ENCODE measurements at places on chromosomes 7 and 10.
A peak's percentile ranks its signal among the peaks of the same experiment; 100 is the strongest.

- peaks cover 14% of the 10 kb centered on the region for H3K4me1 ChIP-seq
- no peaks in the 10 kb centered on the region for H3K27me3 ChIP-seq
- no peaks in the 10 kb centered on the region for H3K36me3 ChIP-seq
Observed at GRCh38 chr7:75876126-75876881, 2.5 kb upstream of the RHBDD2 start.

DNA sequence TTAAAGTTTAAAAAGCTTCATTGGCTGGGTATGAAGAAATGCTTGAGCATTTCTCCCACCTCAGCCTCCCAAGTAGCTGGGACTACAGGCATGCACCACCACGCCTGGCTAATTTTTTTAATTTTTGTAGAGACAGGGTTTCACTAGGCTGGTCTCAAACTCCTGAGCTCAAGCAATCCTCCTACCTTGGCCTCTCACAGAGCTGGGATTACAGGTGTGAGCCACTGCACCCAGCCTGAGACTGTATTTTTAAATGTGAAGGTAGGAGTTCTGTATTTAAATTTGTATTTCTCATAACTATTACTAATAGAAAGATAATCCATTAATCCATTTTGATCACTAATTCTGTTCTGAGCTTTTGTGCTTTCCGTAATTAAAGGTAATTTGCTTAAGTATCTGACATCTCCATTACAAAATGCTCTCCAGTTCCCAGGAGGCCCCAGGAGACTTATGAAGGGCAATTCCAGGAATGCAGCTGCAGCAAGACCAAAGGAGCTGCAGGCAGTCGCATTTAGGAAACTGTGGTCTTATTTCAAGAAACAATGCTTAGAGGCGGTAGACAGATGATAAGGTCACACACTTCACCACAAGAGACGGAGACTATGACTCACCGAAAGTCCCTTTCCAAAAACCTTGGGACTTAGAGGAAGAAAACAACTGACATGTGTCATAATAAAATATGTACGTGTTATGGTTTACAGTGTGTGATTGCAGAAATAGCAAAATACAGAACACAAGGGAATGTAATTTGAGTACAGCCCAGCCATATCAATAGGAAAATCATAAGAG lies 23.3 kb downstream of the YAE1 start:
- no peak for DNase-seq
- no peaks in the 10 kb centered on the region for H3K27me3 ChIP-seq
- H3K4me1 ChIP-seq, result no peaks in the 10 kb centered on the region
- no peak overlapping the region for H3K27ac ChIP-seq
- no peak overlapping the region for H3K4me3 ChIP-seq

DNA sequence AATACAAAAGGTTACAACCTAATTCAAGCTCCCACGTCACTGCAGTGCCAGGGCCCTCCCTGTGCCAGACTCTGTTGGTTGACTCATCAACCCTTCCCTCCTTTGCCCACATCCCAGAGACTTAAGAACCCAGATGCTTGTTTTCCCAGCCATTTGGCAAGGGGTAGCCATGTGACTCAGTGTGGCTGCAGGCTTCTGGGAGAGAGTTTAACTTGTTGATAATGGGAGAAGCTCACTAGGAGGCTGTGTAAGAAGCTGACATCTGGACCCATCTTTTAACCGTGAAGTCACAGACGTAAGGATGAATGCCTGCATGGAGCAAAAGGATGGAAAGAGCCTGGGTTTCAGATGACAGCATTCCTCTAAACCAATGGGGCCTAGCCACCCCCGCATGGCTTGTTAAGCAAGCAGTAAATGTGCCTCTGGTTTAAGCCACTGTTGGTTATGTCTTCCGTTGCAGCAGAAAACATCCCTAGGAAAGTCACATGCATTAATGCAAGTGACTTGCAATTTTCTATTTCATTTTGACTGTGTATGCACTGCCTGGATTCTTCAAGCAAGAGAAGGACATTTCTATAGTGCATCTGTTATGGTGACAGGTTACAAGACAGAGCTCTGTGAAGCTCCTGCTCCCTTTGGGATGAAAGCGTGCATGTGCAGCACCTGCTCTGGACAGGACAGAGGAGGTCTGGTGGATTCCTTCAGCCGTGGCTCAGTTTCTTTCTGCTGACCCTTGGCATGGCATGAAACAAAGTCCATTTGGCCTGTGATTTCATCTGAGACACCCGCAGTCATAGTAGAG lies 57.5 kb upstream of the CREB5 start:
- H3K27me3 ChIP-seq, result peaks cover 21% of the 10 kb centered on the region
- no peak overlapping the region for H3K4me3 ChIP-seq
- no peak for DNase-seq
- peak overlapping the region; percentile 34 for H3K27ac ChIP-seq

GRCh38 chr7:134919240-134919641 lies 67.1 kb upstream of the AGBL3 start:
- H3K4me3 ChIP-seq, result no peak overlapping the region
- peak overlapping the region; percentile 88 for H3K27ac ChIP-seq
- no peak for DNase-seq
- peaks cover 5% of the 10 kb centered on the region for H3K4me1 ChIP-seq
- H3K36me3 ChIP-seq, result peaks cover 12% of the 10 kb centered on the region
- no peaks in the 10 kb centered on the region for H3K27me3 ChIP-seq

GRCh38 chr10:13936826-13937225 lies 350.1 kb downstream of the PRPF18 start:
- H3K36me3 ChIP-seq, result peaks cover 3% of the 10 kb centered on the region
- H3K4me3 ChIP-seq, result no peak overlapping the region
- no peaks in the 10 kb centered on the region for H3K27me3 ChIP-seq
- no peak overlapping the region for H3K27ac ChIP-seq
- no peak for DNase-seq

DNA sequence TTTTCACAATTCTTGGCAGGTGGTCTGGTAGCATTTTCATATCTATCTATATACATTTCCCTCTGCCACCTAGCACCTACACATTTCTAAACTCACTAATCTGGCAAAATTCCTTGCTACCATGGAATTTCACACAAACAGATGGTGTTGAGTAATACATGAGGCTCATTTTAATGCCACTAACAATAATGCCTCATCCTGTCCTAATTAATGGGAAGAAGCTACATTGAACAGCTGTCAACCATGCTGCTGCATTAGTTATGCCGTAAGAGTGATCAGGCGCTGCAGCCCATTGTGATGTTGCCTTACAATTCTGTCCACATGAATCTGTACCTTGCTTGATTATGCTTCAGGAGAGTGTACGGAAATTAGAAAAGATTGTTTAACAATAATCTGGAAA lies 23.2 kb downstream of the COL1A2 start:
- no peaks in the 10 kb centered on the region for H3K36me3 ChIP-seq
- no peak overlapping the region for H3K4me3 ChIP-seq
- no peak overlapping the region for H3K27ac ChIP-seq
- DNase-seq, result no peak
- peaks cover 2% of the 10 kb centered on the region for H3K4me1 ChIP-seq

DNA sequence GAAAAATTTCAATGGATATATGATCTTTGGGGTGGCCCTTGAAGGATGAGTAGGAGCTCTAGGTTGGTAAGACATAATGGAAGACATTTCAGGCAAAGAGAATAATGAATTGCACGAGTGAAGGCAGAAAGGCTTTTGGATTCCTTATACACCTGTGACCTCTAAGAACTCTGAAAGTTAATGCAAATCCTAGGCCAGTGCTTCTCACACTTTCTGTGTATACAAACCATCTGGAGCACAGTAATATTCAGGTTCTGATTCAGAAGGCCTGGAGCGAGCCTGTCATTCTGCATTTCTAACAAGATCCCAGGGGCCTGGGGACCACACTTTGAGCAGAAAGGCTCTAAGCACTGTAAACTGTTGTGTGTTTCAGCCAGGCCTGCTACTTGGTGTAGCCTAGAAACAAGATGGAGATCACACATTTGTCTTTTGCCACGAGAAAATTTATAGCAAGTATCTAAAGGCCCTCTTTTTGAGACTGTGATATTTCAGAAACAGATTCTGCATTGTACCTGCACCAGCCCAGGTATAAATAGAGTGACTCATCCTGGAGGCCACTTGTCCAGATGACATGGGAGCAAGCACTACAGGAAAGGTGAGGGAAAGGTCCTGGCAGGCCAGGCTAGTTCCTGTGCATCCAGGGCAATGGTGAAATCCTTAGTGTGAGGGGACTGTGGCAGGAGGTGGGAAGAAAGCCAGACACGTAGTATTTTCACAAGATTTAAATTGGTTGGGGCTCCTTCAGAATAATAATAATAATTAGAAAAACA lies 24.4 kb downstream of the MRPS33 start:
- peaks cover 31% of the 10 kb centered on the region for H3K4me1 ChIP-seq
- H3K27me3 ChIP-seq, result no peaks in the 10 kb centered on the region
- H3K4me3 ChIP-seq, result no peak overlapping the region
- DNase-seq, result no peak
- H3K36me3 ChIP-seq, result no peaks in the 10 kb centered on the region
- peak overlapping the region; percentile 33 for H3K27ac ChIP-seq

- DNase-seq, result no peak
- no peak overlapping the region for H3K27ac ChIP-seq
- H3K4me1 ChIP-seq, result peaks cover 19% of the 10 kb centered on the region
- peaks cover 5% of the 10 kb centered on the region for H3K36me3 ChIP-seq
- H3K4me3 ChIP-seq, result no peak overlapping the region
Observed at GRCh38 chr7:123677061-123677715, 21.5 kb downstream of the LMOD2 start.

- H3K4me1 ChIP-seq, result no peaks in the 10 kb centered on the region
- no peaks in the 10 kb centered on the region for H3K36me3 ChIP-seq
- no peak overlapping the region for H3K27ac ChIP-seq
- DNase-seq, result no peak
Observed at GRCh38 chr7:97771576-97771975, 39.7 kb downstream of the TAC1 start.

DNA sequence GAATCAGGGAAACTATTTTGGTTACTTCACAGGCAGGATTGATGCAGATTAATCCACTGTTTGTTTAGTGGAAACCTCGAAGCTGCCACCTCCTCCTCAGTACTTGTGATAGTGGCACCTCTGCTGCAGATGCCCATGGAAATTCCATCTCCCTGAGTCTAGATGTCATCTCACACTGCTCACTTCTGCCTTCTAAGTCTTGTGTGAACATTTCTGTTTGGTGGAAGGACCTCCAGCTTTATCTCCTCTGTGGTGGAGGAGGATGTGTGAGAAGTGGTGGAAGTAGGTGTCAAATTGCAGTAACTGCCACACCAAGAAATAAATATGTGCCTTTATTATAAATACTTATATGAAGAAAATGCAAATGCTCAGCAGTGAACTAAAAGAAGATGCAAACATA lies 25.8 kb upstream of the GPR141 start:
- DNase-seq, result no peak
- no peak overlapping the region for H3K4me3 ChIP-seq
- no peaks in the 10 kb centered on the region for H3K27me3 ChIP-seq
- peaks cover 7% of the 10 kb centered on the region for H3K4me1 ChIP-seq

GRCh38 chr7:45874408-45875131 lies 1.7 kb upstream of the CCDC201 start:
- DNase-seq, result no peak
- H3K36me3 ChIP-seq, result no peaks in the 10 kb centered on the region
- H3K27me3 ChIP-seq, result no peaks in the 10 kb centered on the region
- no peak overlapping the region for H3K4me3 ChIP-seq

- no peaks in the 10 kb centered on the region for H3K4me1 ChIP-seq
- H3K27me3 ChIP-seq, result peaks cover 9% of the 10 kb centered on the region
- H3K4me3 ChIP-seq, result no peak overlapping the region
- H3K27ac ChIP-seq, result no peak overlapping the region
- no peak for DNase-seq
Observed at GRCh38 chr7:98784216-98784785, 85.5 kb downstream of the TMEM130 start.

DNA sequence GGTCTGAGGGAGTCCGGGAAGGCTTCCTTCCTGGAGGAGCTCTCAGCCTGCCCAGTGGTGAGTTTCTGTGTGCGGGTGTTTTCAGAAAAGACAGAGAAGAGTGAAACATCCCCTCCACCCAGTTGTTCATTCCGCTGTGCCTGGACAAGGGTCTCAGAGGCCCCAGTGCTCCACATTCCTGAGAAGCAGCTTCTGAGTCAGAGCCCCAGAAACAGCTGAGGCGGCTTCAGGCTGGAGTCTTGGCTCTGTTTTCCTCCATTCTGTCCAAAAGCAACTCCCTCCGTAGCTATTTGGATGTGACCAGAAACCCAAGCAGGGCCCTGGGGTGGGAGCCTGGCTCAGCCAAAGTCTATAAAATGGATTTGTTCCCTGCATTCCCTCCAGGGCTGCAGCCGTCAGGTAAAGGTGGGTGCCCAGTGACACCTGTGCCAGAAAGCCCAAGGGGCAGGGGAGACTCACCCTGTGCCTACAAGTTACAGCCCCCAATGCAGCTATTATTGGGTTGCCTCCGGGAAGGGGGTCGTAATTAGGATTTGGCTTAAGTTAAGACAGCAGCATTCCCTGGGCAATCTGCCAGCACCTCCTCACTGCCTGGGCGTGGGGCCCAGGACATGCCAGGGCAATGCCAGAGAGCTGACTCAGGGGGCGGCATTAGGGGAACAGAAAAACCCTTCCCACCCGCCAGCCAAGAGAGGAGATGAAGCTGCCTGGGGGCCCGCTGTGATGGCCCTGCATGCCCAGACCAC lies 13.1 kb upstream of the CAMK2G start:
- no peak overlapping the region for H3K4me3 ChIP-seq
- no peaks in the 10 kb centered on the region for H3K36me3 ChIP-seq
- H3K4me1 ChIP-seq, result peaks cover 17% of the 10 kb centered on the region
- H3K27ac ChIP-seq, result peak overlapping the region; percentile 4

DNA sequence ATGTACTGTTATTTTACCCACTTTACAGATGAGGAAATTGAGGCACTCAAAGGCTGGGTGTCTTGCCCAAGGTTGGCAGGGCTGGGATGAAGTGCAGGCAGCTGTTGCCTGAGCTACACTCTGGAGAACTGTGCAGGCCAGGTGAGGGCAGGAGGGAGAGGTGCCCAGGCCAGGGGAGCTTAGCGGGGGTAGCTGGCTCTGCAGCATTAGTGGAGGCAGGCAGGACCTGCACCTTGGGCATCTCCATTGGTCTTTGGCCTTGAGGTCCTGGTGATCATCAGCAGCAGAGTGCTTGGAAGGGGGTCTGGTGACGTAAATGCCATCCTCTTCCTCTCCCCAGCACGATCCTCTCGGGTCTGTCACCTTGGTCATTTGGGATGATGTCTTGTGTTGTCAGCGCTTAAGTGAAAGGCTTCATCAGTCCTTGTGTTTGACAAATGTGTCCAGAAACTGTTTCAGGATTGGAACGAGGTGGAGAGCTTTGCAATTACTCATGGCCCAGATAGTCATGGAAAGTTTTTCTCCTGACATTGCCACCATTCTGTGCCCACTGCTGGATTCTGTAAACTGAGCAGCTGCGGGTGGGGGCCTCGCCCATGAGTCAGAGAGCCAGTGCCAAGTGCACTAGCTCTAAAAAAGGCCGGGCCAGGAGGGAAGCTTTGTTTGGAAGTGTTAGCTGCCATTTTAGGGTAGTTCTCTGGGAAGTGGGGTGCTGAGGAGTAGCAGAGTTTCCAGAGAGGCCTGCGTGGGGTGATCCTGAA lies 47.6 kb downstream of the TSPAN15 start:
- peaks cover 11% of the 10 kb centered on the region for H3K4me1 ChIP-seq
- H3K27ac ChIP-seq, result no peak overlapping the region
- no peak overlapping the region for H3K4me3 ChIP-seq
- H3K36me3 ChIP-seq, result peaks cover 2% of the 10 kb centered on the region
- DNase-seq, result no peak
- H3K27me3 ChIP-seq, result no peaks in the 10 kb centered on the region

GRCh38 chr7:32943252-32944030 lies 13.8 kb upstream of the FKBP9 start:
- no peak overlapping the region for H3K27ac ChIP-seq
- peaks cover 9% of the 10 kb centered on the region for H3K36me3 ChIP-seq
- H3K4me1 ChIP-seq, result peaks cover 15% of the 10 kb centered on the region
- DNase-seq, result no peak
- H3K27me3 ChIP-seq, result peaks cover 6% of the 10 kb centered on the region
